ENCODE measurements at places on chromosomes 5 and 9.

GRCh38 chr5:150021491-150022157 lies 21.1 kb downstream of the HMGXB3 start:
- DNase-seq, result no peak

- DNase-seq, result no peak
Measured at GRCh38 chr9:27373851-27374250, 76.9 kb upstream of the EQTN start.

DNA sequence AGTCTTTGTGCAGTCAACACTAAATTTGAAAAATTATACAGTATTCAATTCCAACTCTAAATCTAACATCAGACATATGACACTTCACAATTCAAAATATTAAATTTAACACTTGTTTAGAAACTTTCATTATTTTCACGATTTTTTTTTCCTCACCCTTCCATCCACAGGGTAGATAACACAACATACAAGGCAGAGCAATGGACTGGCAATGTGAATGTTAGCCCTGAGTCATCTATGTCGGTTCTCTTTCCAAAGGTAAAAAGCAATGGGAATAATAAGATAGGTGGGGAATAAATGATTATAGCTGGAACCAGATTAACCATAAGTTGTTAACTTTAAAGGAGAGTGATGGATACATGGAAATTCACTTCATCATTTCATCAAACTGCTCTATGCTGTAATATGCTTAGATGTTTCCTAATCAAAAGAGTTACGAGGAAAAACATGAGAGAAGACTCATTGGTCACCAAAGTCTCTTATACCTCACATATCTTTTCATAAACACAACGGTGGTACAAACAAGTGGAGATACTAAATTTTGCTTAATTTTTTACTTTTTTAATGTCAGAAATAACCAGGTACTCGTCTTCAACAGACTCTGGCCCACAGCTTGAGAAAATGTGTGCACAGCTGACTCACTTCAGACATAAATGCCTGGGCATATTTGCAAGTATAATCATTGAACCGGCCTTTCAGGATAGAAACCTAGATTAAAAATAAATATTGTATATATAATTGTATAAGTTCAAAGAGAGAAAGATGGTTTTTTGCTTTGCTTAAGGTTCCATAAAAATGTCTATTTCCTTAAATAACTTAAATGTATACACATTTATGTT lies 23.0 kb downstream of the RFX3 start:
- no peak for DNase-seq

DNA sequence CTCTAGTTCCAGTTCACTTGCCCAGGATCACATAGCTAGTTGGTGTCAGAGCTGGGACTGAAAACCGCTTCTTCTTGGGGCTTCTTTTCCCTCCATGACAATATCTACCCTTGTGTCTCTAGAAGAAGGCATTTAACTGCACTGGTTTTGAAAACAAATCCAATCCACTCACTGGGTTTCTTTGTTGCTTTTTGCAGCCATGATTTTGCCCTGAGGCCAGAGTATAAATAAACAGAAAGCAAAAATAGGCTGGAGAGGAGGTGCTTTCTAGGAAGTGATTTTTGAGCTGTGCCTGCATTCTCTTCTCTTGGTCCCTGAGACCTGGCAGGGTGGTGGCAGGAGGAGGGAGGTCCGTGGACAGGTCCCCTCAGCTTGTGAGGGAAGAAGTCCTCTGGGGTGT lies 6.9 kb upstream of the TRIO start:
- no peak for DNase-seq

DNA sequence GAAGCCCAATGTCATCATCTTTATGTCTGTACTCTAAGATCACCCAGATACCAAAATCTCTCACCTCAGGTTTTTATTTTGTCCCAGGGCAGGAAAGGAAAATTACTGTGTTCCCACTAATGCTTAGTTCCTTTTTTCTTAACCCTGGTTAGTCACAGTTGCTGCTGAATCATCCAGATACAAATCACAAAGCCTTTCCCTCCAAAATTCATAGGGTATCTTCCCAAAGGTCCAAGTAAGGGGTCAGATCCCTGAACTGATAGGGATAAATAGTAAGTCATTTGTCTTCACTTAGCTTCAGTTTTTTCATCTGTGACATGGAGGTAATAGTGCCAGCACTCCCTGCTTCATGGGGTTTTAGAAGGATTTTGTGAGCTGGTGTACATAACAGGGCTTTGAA lies 2.2 kb downstream of the PLCXD3 start:
- DNase-seq, result no peak

Data from stimulated activated CD4-positive, alpha-beta T cell treated with anti-CD3 and anti-CD28 coated beads, Interleukin-4, amount 100 ng/mL, for 48 hours (primary cell).